ENCODE measurements at places on chromosomes 16 and 17.
A peak's percentile ranks its signal among the peaks of the same experiment; 100 is the strongest.

DNA sequence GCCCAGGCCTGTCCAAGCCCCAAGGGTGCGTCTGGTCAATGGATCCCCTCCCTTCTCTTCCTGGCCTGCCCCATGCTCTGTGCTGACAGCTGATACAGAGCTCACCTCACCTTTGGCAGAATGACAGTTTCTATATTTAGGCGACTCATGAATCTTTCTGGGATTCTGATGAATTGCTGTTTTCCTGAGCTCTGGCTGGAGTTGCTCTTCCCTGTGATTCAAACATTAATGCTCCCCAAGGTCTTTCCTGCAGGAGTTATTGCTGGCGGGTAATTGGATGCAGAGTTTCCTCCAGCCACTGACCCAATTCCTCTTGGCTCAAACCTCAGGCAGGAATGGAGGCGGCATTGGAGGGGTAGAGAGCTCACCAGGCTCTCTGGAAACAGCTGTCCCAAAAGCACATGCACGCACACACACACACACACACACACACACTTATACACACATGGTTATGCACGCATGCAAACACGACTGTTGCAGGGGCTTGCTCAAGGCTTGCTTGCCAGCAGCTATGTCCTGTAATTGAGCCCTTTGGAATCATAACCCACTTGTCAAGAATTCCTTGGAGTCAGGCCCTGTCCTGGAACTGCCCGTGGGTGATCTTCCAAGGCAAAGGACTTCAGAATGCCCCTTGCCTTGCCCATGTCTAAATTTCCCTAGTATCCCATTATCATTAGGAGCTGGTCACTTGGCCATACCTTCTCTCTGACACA, 128.8 kb downstream of the ASIC2 start:
- DNase-seq, result no peak

- DNase-seq, result no peak
Observed at GRCh38 chr16:80163339-80163738, 377.5 kb upstream of the DYNLRB2 start.

- no peak for DNase-seq
Observed at GRCh38 chr17:82445542-82445941, 5.0 kb downstream of the CYBC1 start.

DNA sequence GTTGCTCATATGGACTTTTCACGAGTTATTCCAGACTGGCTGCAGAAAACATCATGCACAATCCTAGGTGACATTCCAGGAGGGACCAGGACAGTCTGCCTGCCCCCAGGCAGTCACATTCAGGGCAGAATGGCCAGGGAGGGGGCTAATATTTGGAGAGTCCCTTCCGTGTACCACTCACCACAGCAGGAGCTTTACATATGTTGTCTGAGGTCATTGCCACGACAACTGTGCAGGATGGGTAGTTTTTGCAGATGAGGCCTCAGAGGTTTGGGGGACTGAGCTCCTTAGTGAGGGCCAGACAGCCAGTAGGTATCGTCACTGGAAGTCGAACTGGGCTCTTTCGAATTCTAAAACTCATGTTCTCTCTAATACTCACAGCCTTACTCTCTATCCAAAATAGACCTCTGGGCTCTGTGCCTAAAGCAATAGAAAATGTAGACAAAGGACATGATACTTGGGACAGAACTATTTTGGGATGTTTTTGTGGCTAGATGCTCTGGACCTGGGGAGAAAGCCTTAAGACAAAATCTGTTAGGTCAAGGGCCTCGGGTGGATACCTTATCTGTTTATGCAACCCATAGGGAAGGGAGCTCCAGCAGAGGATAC, 338.5 kb downstream of the MAF start:
- no peak for DNase-seq

GRCh38 chr17:73909186-73909585, 264.9 kb upstream of the SDK2 start:
- DNase-seq, result no peak

DNA sequence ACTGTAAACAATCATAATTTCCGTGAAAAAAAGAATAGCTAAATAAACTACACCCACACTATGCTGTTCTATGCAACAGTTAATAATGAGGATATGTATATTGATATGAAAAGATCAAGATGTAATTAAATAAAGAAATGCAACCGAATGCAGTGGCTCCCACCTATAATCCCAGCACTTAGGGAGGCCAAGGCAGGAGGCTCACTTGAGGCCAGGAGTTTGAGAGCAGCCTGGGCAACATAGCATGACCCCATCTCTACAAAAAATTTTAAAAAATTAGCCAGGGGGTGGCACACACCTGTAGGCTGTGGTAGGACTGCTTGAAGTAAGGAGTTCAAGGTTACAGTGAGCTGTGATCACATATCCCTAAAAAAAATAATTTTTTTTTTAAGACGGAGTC, 14.9 kb downstream of the CENPV start:
- DNase-seq, result no peak

- DNase-seq, result peak; percentile 40
Observed at GRCh38 chr16:57462978-57463362, 491 bp downstream of the POLR2C start.

DNA sequence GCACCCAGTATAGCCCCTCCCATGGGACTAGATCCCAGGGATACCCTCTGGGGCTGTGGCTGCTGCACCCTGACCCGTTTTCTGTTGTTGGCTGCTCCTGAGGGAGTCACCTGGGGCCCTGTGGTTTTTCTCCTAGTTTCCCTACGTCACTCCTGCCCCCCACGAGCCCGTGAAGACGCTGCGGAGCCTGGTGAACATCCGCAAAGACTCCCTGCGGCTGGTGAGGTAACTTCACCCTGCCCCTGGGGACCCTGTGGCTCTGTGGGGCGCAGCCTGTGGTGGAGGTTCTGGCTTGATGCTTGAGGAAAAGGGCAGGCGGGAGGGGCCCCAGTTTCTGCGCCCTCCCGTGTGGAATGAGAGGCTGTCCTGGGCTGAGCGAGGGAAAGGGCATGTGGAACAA, 27.2 kb downstream of the MGRN1 start:
- DNase-seq, result no peak

GRCh38 chr16:84482951-84483881, 21.2 kb downstream of the MEAK7 start:
- DNase-seq, result no peak

DNA sequence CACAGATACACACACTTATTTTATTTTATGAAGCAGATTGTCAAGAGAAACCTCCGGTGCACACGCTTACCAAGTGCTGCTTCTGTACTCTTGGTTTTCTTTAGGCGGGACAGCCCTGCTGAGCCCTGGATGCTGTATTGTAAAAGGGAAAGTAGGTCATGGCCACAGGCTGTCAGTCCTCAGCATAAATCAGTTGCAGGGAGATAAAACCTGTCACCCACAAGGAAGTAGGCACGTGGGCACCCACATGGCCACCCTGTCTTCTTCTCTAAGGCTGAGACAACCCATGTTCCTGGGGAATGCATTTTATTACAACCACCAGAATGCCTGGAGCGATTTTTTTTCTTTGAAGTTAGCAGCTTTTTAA, 59.3 kb downstream of the ASIC2 start:
- DNase-seq, result no peak

GRCh38 chr17:63550817-63551639, 751 bp downstream of the DCAF7 start:
- DNase-seq, result peak; percentile 31

- DNase-seq, result no peak
Observed at GRCh38 chr16:47592232-47592631, 131.1 kb downstream of the PHKB start.

GRCh38 chr16:51163366-51163765, 12.3 kb upstream of the SALL1 start:
- DNase-seq, result no peak

DNA sequence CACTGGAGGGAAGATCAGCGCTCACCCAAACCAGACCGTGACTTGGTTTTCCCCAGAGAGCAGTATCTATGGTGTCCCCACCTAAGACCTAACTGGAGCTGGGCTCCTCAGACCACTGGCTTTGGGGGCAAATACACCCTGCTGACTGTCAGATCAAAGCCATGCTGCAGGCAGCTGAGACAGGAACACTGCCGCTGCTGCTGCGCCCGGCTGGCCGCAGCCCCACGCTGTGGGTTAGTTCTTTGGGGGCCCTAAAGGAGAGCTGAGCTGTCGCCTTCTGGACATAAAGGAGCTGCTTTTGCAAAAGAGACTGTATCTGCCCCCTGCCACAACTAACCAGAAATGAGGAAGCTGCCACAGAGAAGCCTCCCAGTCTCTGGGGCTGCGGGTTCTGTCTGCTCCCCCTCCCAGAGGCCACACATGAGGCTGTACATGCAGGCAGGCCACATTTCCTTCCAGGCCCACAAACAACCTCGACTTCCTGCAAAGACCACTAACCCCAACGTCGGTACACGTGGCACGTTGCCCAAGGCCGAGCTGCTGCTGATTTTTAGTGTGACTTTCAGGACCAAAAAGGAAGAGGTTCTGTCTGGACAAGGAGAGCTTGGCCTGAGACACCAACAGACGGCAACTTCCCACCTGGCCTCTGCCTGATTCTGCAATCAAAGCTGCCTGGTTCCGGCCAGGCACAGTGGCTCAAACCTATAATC, 18.2 kb upstream of the ABR start:
- DNase-seq, result no peak

DNA sequence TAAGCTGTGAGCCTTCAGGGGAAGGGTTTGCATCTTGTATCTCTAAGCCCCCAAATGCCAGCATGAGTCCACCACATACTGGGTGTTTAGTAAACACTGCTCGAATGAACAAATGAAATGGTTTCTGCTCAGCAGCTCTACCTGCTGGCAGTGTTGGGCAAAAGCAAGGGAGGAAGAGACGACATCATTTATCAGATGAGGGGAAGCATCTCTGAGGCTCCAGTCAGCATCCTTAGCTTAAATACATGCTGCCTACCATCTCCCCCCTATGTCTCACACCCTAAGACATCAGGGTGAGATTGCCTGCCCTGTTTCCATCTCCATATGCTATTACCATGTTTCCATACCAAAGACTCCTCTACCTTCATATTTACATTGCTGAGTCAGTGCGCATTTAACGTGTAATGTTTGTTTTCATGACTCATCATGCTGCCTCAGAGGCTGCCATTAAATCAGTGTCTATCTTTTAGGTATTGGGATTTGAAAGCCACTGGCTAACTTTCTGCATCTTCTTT, 379.8 kb downstream of the UTP18 start:
- no peak for DNase-seq

DNA sequence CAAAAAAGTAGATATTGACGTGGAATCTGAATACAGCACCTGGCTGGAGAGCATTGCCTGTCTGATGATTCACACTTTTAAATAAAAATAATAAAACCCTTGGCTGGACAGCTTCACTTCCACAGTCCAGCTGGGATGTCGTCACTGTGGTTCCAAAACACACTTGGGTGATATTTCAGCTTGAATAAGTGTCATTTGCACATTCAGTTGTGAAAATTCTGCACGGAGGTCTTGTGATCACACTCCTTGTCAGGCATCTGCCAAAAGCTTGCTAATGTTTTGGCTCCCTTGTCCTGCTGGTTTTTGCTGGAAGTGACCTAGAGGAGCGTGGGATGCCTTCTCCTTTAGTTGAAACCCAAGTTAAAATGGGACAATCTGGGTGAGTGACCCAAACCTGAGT, 60.7 kb downstream of the PCTP start:
- DNase-seq, result no peak

- DNase-seq, result no peak
Observed at GRCh38 chr17:801660-802059, 19.5 kb downstream of the MRM3 start.

Measured in NCI-H1417 (cell line).